NCI-H2171 (cell line): ENCODE measurements at places on chromosomes 4 and X.

- DNase-seq = no peak
These were observed 40.5 kb upstream of the ARSJ start for GRCh38 chr4:114019969-114020358.

- DNase-seq = no peak
These were observed 640 bp downstream of the BANK1 start for GRCh38 chr4:101791182-101791558.

DNA sequence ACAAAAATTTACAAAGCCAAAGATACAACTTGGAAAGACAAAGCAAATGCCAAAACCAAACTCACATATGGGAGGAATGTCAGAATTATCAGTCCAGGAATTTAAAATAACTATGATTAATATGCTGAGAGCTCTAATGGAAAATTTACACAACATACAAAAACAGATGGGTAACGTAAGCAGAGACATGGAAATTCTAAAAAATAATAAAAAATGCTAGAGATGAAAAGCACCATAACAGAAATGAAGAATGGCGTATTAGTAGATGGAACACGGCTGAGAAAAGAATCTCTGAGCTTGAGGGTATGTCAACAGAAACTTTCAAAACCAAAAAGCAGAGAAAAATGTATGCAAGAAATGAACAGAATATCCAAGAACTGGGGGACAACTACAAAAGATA, 4.1 kb upstream of the MANBA start:
- no peak for DNase-seq

DNA sequence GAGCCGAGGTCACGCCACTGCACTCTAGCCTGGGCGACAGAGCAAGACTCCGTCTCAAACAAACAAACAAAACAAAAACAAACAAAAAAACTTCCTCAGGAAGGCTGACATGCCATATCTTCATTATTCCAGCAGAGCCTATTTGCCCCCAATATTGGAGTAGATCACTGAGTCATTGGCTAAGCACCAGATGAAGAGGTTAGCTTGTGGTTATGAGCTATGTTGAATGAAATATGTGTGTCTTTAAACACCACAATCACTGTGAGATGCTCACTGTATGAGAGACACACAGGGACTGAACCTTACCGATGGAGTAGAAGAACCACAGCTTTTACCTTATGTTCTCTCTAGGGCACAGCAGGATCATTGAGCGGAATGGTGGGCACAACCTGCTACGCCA, 122.1 kb upstream of the EOLA2 start:
- no peak for DNase-seq

- DNase-seq = no peak
These were observed 994.0 kb downstream of the ARAP2 start for GRCh38 chr4:35250331-35250730.
